Dorsolateral prefrontal cortex (tissue), 122 donors: ENCODE measurements at places on chromosomes 6 and 20. TPM values are rescaled to one million over a fixed set of nuclear protein-coding genes. Genes with fewer than 3 reads are reported as not detected.

Gene CD109
- total RNA-seq, result 4.8 TPM

Gene TUBB1
- not detected for total RNA-seq

Gene MYCT1
- total RNA-seq, result 3.8 TPM

Gene CALHM5
- total RNA-seq, result 0.43 TPM

Gene PNPLA1
- 0.42 TPM for total RNA-seq

Gene FAM162B
- total RNA-seq, result 21.0 TPM

Gene ABHD16A
- 50.1 TPM for total RNA-seq

Gene GJA10
- not detected for total RNA-seq

Gene CLDN20
- total RNA-seq, result 0.63 TPM
